Tibial nerve (tissue), 4 donors: ENCODE measurements at places on chromosomes 5 and 9.

GRCh38 chr9:27701016-27701415 is 127.7 kb upstream of the C9orf72 start:
- DNase-seq: no peak

- DNase-seq: no peak
Measured at GRCh38 chr5:146103594-146103993, 1.8 kb downstream of the PLAC8L1 start.

DNA sequence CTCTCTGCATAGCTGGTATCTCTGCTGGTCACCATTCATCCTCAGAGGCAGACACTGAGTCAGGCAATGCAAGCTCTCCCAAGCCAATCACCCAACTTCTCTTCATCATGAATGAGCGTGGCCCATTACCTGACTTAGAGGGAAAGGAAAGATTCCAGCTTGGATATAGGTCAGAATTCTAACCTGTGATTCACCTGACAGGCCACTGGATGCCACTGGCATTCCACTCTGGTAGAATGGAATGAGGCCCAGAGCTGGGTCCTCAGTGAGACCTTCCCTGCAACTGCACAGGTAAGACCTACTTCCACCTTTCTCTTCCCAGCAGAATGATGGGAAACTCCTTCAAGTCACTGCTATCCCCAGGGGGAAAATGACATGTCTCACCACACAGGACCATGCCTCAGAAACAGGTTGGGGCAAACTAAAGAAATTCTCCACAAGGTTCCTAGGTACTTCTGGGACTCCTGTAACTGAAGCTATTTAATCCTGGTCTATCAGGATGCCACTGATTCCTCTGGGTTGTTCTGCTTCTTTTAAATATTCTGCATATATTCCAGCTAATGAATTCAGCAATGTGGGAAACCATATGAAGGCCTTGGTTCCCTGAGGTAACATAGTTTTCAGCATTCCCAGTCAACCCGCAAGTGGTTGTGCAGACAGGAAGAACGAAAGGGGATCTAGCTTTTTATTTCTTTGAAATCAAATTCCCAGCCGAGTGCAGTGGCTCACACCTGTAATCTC is 62.0 kb downstream of the SUSD1 start:
- no peak for DNase-seq

DNA sequence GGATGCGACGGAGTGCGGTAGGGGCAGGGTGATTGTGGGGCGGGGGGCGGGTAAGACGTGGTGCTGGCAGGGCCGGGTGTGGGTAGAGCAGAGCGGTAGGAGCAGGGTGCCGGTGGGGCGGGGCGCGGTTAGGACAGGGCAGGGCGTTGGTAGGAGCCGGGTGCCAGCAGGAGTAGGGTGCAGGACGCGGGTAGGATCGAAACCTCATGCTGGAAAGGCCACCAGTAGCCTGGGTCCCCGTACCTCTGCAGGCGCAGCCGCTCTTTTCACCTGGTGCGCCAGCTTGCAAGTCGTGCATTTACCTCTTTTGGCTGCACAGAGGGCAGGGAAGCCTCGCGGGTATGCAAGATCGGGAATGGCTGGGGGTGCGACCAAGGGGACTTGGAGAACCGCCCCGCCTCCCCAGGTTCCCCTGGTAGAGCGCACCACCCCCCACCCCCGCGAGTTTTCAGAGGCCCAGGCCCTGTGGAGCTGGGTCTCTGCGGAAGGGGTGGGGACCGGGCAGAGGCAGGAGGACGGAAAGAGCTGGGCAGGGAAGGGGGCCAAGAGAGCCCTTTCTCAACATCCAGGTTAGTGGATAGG is 104.8 kb upstream of the SIMC1 start:
- no peak for DNase-seq

- DNase-seq: no peak
Measured at GRCh38 chr5:115170929-115171510, 1.3 kb upstream of the TRIM36 start.

GRCh38 chr9:115137526-115137925 is 19.6 kb upstream of the TNC start:
- DNase-seq: no peak

DNA sequence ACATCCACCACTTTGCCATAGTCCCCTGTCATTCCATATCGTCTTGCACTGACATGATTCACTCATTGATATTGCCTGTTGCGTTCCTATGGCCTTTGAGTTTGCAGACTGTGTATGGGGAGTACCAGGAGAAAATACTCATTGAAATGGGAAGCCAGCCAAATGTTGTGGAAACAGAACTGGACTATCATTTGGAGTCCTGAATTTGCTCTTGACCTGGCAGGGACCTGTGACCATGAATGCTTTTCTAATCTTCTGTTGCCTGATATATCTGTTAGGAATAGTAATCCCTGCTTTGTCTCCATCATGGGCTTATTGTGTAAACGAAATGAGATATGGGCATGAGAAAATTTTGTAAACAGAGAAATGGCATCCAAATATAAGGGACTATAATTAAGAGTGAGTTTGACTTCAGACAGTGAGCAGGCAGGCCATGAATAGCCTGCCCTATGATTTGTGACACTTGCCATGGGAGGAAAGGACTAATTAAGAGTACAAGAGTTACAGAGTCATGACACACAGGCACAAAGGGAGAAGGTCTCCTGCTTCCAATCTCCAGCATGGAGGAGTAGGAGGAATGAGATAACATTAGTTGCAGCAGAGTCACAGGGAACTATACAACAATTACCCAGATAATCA is 572.9 kb upstream of the SGCD start:
- no peak for DNase-seq

- no peak for DNase-seq
Measured at GRCh38 chr5:124111886-124112285, 599.9 kb downstream of the CSNK1G3 start.

DNA sequence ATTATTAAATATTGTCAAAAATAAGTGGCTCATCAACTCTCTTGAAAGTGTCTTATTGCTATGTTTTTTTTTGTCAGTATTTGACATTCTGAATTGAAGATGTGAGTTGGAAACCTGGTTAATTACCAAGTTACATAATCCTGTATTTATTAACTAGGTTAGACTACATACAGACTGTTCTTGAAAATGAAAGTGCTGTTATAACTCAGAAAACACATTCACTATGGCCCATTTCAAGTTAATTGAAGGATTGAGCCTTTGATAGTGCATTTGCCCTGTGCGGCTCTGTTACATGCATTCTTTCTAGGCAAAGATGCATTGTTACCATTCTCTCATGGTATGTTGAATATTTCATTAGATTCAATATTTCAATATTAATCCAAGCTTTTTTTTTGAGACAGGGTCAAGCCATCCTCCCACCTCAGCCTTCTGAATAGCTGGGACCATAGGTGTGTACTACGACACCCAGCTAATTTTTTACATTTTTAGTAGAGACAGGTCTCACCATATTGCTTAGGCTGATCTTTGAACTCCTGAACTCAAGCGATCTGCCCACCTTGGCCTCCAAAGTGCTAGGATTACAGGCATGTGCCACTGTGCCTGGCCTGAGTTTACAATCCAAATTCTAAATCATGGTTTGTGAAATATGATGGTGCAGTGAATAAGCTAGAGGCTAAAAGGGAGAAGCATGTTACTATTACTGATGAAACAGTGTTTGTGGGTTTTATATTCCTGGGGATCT is 10.0 kb downstream of the CTNNA1 start:
- DNase-seq: no peak

GRCh38 chr5:149799119-149799623 is 69.1 kb downstream of the PPARGC1B start:
- DNase-seq: peak; percentile 24

GRCh38 chr5:84634256-84634655 is 249.6 kb upstream of the EDIL3 start:
- DNase-seq: no peak

DNA sequence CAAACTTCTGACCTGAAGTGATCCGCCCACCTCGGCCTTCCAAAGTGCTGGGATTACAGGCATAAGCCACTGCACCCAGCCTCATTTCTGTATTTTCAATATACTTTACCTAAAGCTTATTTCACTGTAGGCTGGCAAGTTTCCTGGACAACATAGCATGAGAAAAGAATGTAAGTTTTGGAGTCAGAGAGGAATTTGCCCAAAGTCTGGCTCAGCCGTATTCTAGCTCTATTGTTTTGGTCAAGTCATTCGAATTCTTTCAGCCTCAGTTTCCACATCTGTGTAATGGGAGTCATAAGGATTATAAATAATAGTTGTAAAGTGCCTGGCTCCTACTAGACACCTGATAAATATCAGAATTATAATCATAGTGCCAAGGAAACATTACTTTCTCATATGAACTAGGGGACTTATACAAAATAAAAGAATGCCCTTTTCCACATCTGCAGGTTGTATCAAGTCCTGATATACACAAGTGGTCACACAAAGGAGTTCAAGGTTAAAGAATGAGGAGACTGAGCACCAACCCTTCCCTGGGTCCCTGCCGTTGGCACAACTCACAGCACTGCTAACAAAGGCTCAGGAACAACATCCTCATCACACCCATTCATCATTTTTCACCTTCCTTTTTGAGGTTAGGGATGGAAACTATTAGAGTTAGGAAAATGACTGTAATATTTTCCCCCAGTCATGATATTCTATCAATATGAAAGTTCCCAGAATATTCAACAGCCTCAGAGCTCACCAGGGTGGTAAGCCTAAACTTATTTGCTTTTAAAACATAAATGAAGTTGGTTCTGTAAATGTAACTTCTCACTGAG is 34.6 kb upstream of the RAI14 start:
- DNase-seq: no peak
